NCI-H187 treated with DMSO at 0.1 percent for 48 hours (cell line): ENCODE measurements at places on chromosomes 2 and 18.

GRCh38 chr18:55300421-55300935 lies 287.5 kb downstream of the TCF4 start:
- DNase-seq: no peak

GRCh38 chr2:156057647-156058046 lies 274.9 kb downstream of the NR4A2 start:
- no peak for DNase-seq

DNA sequence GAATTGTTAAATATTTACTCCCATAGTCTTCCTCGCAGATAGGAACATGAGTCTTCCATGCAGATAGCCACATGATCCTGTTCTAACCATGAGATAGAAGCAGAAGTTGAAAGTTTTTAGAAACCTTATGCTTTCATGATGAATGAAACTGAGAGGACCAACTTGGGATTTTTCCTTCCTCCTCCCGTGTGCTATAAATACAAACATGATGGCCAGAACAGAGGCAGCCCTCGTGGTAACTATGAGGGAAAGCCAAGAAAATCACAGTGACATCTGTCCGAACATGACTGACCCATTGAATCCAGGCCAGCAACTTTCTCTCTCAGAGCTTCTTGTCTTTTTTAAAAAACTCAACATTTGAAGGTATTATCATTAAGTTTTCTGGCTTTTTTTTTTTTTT lies 78.5 kb downstream of the ACAA2 start:
- DNase-seq: no peak

DNA sequence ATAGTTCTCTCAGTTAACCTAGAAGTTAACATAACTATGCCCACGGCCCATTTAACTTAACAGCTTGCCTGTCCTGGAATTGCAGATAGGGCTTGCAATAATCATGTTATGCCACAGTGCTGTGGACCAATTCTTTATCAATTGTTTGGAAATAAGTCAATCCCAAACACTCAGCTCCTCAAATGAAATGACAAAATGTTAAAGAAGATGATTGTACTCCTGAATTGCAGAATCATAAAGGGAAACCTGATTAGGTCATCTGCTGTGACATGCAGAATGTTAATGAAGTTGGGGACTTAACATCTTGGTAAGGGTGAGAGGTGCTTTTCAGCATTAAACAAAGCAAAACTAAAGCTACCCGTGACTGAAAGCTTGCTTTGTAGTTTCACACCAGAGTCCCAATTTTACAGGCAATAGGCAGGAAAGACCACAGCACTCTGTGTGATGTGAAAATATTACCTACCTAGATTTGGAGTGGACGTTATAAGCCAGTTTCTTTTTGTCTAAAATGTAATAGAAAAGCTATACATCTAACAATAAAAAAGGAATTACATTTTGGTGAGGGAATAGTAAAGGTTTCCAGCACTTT lies 364.0 kb downstream of the GPD2 start:
- no peak for DNase-seq

GRCh38 chr18:9507565-9508088 lies 32.3 kb downstream of the RALBP1 start:
- no peak for DNase-seq

DNA sequence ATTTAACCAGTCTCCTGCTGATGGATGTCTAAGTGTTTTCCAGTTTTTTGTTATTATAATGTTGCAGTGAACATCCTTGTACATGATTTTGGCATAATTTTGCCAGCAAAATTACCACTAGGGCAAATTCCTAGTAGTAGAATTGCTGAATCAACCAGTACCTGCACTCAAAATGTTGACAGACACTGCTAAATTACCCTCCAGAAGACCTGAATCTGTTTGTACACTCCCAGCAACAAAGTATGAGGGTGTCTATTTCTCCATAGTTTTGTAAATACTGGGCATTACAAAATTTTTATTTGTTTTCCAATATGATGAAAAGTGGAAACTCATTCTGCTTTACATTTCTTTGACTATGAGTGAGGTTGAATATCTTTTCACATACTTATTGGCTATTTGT lies 11.2 kb upstream of the MAT2A start:
- no peak for DNase-seq

GRCh38 chr2:222479859-222480258 lies 55.5 kb downstream of the SGPP2 start:
- no peak for DNase-seq

GRCh38 chr18:1133541-1133940 lies 228.9 kb downstream of the ADCYAP1 start:
- DNase-seq: no peak

- DNase-seq: no peak
These were observed 32.3 kb downstream of the EVA1A start for GRCh38 chr2:75528221-75528977.

DNA sequence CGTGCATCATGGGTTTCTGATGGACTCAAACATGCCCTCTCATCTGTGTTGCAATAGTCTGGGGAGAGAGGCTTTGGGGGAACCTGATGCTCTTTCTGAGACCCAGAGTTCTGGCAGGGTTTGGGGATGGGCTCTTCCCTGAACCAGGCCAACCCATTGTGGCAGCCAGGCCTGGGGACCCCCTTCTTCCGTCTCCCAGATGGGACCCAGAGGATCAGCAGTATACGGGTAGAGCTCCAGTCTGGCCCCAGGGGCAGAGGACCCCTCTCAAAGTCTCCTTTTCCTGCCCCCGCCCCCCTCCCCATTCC lies 333.7 kb downstream of the DYSF start:
- no peak for DNase-seq

DNA sequence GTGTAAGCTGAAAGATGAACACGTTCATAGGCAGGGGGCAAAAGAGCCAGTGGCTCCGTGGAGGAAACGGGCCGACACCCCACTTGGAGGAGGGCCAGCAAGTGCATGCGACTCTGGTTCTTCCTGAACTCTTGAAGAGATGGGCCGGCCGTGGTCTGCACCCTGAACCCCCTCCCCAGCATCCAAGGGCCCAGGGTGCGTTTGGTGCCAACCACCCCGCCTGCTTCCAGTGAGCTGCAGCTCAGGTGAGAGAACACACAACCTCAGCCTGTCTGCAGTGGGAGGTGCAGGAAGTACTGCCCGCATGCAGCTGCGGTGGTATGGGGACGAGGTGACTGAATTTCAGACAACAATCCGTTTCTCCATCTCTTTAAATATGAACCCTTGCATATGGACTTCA lies 58.9 kb downstream of the ADNP2 start:
- no peak for DNase-seq

DNA sequence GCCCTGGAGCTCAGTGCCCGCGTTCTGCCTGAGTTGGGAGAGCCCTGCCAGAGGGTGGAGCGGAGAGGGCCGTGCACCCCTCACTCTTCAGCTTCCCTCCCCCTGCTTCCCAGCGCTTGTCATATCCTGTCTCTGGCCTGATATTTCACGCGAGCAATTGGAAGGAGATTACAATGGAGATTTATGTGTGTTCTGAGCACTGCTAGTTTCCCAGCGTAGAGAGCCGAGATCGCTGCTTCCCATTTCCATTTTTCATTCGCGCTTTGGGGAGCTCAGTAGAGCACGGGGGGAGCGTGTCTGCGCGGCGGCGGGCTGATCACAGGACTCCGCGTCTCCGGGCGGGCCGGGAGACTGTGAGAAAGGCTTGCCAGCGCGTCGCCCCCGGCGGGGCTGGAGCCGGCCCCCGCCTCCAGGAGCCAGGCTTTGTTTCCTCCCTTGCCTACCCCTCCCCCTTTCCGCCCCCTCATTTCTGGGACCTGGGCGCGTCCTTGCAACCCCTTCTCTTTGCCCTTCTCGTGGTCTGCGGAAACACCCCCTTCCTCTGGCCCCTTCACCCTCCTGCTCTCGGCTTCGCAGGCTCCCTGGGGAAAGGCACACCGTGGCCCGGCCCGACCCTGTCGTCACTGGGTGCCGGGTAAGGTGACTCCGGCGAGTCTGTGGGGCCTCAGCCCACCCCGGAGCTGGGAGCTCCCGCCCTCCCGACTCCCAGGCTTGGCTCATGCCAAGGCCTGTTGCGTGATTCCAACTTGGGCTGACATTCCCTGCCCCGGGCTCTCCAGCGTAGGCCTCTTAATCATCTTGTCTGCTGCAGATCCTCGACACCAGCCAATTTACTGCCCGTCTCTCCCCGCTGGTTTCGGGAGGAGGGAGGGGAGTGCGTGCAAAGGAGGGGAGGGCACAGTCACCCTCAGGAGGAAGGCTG lies 5.8 kb downstream of the DLX2 start:
- DNase-seq: no peak

GRCh38 chr18:61475931-61476330 lies 142.7 kb downstream of the CDH20 start:
- no peak for DNase-seq

DNA sequence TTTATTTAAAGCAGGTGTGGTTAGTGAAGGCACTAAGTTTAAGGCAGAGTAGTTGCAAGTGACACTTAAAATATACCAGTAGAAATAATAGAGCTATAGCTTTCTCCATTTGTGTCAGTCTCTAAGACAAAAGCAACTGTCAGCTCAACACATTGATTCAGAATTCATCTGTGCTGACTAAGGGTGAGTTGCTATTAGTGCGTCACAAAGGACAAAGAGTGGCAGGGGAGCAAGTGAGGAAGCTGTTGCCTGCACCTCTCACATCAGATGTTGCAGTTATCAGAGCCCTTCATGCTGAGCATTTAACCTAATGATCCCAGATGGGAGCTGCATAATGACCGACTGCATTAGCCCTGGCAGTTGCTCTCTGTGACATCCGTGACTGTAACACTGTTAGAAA lies 138.6 kb downstream of the DTNA start:
- DNase-seq: no peak

DNA sequence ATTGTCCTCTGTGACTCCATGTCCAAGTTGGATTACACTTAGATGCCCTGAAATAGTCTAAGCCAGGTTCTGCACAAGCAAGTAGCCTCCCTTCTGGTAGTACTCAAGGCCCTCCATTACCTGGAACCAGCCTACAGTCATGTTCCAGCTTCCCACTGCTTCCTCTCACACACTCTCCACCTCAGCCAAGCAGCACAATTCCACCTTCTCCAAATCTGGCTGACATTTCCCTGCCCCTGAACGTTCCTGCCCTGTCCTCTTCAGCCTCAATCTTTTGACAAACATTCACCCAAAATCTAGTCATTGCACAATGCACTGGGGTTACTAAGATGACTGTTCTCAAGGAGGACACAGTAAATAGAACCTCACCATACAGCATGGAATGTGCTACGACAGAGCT lies 95.3 kb upstream of the KLHL29 start:
- no peak for DNase-seq

- no peak for DNase-seq
These were observed 5.4 kb upstream of the TDRD15 start for GRCh38 chr2:21118302-21118920.

DNA sequence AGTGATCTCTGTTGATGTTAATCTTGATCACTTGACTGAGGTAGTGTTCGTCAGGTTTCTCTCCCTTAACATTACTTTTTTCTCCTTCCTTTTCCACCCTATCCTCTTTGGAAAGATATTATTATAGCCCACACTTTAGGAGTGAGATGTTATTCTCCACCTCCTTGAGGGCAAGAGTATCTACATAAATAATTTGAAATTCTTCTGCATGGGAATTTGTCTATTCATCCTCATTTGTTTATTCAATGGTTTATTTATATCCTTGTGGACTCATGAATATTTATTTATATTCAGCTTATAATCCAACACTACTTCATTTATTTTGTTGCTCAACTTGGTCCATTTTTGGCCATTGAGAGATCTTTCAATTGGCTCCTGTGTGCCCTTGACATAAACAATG lies 750.4 kb downstream of the EPHA4 start:
- no peak for DNase-seq
